Vagina (tissue), 2 donors: ENCODE measurements at places on chromosomes 1 and 21. TPM values are rescaled to one million over a fixed set of nuclear protein-coding genes. Genes with fewer than 3 reads are reported as not detected.

DNA sequence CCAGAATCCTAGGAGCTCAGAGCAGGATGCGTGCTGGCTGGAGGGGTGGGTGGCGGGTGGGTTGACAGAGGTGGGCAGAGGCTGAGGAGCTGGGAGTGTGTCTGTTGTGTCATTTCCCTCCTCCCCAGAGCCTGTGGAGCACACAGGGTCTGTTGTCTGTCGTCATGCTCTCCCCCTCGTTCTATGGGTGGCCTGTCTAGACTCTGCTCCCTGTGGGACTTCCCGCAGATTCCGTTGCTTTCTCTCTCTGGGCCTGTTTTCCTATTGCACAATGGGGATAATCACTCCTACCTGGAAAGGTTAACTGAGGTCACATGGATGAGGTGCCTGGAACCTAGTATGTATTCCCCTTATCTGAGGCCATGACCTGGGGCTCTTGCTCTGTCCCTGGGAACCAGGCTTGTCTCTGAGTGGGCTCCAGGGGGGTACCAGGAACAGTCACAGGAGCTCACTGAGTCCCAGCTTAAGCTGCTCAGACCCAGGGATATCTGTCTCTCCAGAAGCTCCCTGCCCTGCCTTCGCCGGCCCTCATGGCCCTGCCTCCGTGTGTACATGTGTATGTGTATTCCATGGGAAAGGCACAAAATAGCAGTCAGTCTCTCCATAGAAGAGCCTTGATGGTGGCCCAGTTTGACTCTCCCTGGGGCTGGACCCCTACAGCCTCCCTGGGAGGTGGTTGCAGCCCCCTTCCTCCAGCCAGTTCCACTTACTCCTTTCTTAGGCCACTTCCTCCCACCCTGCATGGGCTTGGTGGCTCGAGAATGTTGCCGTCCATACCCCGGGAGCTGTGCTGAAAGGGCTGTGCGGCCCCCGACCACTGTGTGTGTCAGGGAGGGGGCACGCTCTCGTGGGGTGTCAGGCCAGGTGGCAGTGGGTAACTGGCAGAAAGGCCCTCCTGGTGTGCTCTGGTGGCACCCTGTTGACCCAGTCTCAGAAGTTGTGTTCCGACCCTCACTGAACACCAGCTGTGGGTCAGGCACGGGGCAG lies 17.9 kb downstream of the PTPRF start:
- no peak for DNase-seq

The FCRLB gene
- not detected for total RNA-seq

GRCh38 chr1:79006564-79006963 lies at the start of gene ADGRL4:
Gene ADGRL4, minus strand, starts transcription at chr1:79006730. Its CDS starts 76 bp downstream, at chr1:79006654.
- no peak for DNase-seq

The SLAMF7 gene
- 2.2 TPM for total RNA-seq

- DNase-seq: no peak
These were observed 5.7 kb upstream of the TENT5B start for GRCh38 chr1:27018316-27018715.

GRCh38 chr1:24386241-24386640 lies 27.3 kb downstream of the STPG1 start:
- peak; percentile 74 for DNase-seq

The DMRTA2 gene
- total RNA-seq: not detected

GRCh38 chr21:36605426-36605825 lies 93.5 kb upstream of the SIM2 start:
- no peak for DNase-seq

GRCh38 chr1:54107131-54107530 lies 45.7 kb downstream of the CDCP2 start:
- DNase-seq: peak; percentile 58

GRCh38 chr1:178408871-178409270 lies 87.9 kb downstream of the CLEC20A start:
- no peak for DNase-seq

- no peak for DNase-seq
These were observed 30.0 kb upstream of the SGIP1 start for GRCh38 chr1:66503841-66504470.

The PLXNA2 gene
- total RNA-seq: 38.3 TPM

- peak; percentile 64 for DNase-seq
These were observed 5.3 kb downstream of the GALNT2 start for GRCh38 chr1:230072296-230072695.

GRCh38 chr1:58986996-58987767 lies 203.3 kb upstream of the JUN start:
- no peak for DNase-seq
